ENCODE measurements at places on chromosomes 11 and 22. TPM values are rescaled to one million over a fixed set of nuclear protein-coding genes. Genes with fewer than 3 reads are reported as not detected.

Gene VSIG2
- 0.55 TPM for total RNA-seq

Gene FXYD6
- total RNA-seq: 103 TPM

Gene MYRF
- total RNA-seq: 20.1 TPM

Gene MAJIN
- total RNA-seq: not detected

Gene TRPC6
- total RNA-seq: 11.6 TPM

Gene OR6A2
- total RNA-seq: 0.55 TPM

Gene FREY1
- 0.82 TPM for total RNA-seq

Gene CCDC89
- 4.0 TPM for total RNA-seq

Gene MRGPRX3
- total RNA-seq: not detected

Gene KRTAP5-10
- not detected for total RNA-seq

Gene PRPF19
- total RNA-seq: 49.4 TPM

Gene FBLN1
- 206 TPM for total RNA-seq

Gene TP53AIP1
- 0.82 TPM for total RNA-seq

Gene CNTN5
- 15.6 TPM for total RNA-seq

Gene PLA2G3
- total RNA-seq: not detected

Gene MS4A12
- not detected for total RNA-seq

Gene CARD16
- 7.7 TPM for total RNA-seq

Gene C11orf52
- total RNA-seq: 1.3 TPM

Gene C2CD2L
- total RNA-seq: 9.8 TPM

Gene APOL3
- total RNA-seq: 11.4 TPM
